ENCODE measurements at places on chromosomes 13 and 19.

DNA sequence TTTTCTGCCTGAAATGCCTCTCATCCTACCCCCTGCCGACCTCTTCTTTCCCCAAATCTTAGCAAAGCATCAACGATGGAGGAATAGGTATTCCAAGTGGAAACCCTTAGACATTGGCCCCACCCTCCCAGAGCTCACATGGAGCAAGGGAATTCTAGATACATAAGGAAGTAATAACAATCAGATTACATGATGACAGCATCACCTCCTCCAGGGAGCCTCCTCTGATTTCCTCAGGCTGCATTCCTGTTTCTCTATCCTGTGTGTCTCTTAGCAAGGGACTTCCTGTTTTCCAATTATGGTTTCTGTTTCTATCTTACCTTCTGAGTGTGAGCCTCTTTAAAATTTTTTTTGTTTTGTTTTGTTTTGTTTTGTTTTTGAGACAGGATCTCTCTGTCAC lies 246.6 kb downstream of the TSHZ3 start:
- no peak for DNase-seq

- no peak for DNase-seq
Observed at GRCh38 chr19:49790866-49791265, 22.2 kb downstream of the FUZ start.

GRCh38 chr19:18388960-18389725 lies 3.2 kb downstream of the GDF15 start:
- no peak for DNase-seq

- DNase-seq: no peak
Observed at GRCh38 chr13:20439261-20439660, 86.4 kb downstream of the CRYL1 start.

Measured in kidney tubule cell (primary cell).